ENCODE measurements at places on chromosomes 6 and 20. TPM values are rescaled to one million over a fixed set of nuclear protein-coding genes. Genes with fewer than 3 reads are reported as not detected.

The FBXO30 gene
- total RNA-seq: 7.2 TPM

The IL20RA gene
- total RNA-seq: 0.08 TPM

The BFSP1 gene
- 0.13 TPM for total RNA-seq

The TP53INP2 gene
- 13.0 TPM for total RNA-seq

The TRIM15 gene
- total RNA-seq: not detected

The SMLR1 gene
- 0.08 TPM for total RNA-seq

Measured in GM12878 (cell line).